AML-193 (cell line): ENCODE measurements at places on chromosomes 7 and 10.

DNA sequence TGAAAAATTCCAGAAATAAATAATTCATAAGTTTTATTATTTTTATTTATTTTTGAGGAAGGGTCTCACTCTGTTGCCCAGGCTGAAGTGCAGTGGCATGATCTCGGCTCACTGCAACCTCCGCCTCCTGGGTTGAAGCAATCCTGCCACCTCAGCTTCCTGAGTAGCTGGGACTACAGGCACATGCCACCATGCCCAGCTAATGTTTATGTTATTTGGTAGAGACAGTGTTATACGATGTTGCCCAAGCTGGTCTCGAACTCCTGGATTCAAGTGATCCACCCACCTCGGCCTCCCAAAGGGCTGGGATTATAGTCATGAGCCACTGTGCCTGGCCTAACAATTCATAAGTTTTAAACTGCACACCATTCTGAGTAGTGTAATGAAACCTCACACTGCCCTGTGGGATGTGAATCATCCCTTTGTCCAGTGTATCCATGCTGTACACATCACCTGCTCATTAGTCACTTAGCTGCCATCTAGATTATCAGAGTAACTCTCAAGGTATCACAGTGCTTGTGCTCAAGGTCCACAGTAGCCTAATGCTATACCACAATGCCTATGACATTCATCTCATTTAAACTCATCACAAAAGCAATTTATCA lies 17.9 kb downstream of the RTKN2 start:
- DNase-seq = no peak

DNA sequence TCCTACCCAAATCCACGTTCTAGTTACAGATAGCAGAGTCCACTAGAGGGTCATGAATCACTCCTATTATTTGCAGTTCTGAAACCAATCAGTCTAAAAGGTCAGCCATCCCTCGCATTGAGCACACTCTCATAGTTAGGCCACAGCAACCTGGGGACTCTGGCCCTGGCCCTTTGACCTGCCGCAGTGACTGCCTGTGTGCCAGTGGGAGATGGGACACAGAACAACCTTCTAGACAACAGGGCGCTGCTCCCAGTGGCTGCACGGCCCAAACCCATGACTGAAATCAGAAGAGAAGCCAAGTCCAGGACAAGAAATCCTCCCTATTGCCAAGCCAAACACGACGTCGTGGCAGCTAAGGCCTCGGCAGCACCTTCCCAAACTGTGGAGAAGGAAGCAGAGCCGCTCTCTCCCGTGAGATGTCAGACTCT lies 158.5 kb downstream of the HERPUD2 start:
- no peak for DNase-seq

DNA sequence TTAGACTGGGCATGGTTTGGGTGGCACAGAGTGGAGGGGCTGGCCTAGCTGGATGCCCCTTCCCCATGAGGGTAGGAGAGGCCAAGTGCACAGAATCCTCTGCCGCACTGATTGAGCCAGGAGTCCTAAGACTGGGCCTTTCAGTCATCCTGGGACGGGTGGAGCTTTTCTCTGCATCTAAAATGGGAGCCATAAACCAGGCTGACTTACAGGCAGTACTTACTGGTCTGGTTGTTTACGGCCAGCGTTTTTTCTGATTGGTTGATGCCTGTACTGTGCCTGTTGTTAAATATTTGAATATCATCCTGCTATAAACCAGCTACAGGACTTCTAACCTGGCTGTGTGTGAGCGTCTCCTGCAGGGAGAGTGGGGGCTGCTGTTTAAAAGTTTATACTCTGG lies 107.8 kb downstream of the CDH23 start:
- DNase-seq = no peak

DNA sequence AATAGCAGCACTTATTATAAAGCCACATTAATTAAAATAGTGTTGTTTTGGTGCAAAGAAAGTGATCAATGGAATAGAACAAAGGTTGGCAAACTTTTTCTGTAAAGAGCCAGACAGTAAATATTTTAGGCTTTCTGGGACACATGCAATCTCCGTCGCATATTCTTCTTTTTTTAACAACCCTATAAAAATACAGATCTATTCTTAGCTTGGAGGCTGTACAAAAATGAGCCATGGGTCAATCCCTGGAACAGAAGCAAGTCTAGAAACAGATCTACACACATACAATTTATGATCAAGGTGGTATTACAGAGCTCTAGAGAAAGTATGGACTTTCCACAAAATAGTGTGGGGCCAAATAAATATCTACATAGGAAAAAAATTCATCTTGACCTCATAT lies 71.8 kb downstream of the ARHGAP21 start:
- DNase-seq = no peak

- DNase-seq = no peak
These were observed 19.1 kb downstream of the BTRC start for GRCh38 chr10:101373063-101373462.

DNA sequence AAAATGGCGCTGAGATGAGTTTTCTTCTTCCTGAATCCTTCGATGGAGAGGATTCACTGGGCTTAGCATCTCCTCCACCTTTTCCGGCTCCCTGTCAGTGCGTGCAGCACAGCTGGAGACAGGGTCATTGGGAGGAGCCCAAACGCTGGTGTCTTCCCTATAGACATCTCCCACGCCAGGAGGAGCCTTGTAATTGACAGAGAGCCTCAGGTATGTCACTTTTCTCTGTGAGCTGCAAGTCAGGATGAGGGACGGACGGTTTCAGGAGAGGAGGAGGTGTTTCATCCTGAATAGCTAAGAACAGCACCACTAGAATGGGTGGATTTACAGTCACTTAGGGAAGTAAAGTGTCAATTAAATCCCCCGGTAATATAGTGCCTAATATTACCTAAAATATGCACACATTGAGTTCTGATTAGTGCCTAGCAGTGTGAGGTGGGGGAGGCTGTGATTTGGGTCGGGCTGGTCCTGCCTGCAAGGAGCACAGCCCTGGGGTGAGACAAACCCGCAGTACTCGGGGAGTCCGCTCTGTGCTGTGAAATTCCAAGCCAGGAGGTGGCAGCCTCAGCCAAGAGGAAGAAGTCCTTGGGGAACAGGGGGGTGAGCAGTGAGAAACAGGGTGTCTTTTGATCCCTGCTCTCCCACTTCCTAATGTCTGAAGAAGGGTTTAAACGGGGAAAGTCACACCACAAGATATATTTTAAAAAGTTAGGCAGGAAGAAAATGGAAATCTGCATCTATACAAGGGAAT lies 28.2 kb downstream of the IL15RA start:
- DNase-seq = peak; percentile 22

GRCh38 chr7:55044371-55044717 lies 25.5 kb downstream of the EGFR start:
- no peak for DNase-seq

GRCh38 chr7:116575853-116576252 lies 51.0 kb downstream of the CAV1 start:
- no peak for DNase-seq

GRCh38 chr10:77987671-77988255 lies 41.6 kb downstream of the POLR3A start:
- no peak for DNase-seq

DNA sequence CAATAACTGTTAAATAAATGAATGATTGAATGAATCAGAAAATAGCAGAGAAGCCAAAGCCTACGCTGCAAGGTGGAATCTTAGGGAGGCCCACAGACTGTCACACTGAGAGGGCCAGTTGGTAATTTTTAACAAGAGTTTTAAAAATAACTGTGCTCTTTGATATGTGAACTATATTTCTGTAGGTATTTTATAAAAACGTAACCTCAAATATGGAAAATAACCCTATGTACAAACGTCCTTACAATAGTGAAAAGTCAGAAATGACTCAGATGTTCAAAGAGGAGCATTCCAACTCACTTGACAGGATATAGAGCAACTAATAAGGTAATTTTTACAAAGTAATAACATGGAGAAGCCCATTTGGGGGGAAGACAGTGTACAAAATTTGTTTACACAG lies 18.9 kb upstream of the TMEM273 start:
- DNase-seq = no peak

GRCh38 chr7:133742709-133743538 lies 384.2 kb upstream of the LRGUK start:
- DNase-seq = peak; percentile 26

- DNase-seq = no peak
These were observed 43.2 kb upstream of the ATRNL1 start for GRCh38 chr10:115049960-115050359.

DNA sequence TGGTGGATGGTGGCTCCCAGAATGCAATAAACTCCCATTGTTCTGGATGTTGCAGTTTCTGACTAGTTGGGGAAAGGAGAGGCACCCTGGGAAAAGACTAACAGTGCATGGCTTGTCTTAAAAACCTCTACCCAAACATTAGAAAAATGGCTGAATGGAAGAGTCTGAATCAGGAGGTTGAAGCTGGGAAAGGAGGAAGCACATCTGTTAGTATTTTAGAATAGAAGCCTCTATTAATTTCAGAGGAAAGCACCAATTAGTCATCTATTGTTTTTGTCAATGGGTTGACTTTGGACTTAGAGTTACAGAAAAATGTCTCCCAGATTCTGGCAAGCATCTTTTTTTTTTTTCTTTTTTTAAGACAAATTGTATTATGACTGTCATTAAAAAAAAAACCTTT lies 56.1 kb upstream of the ELMO1 start:
- no peak for DNase-seq

DNA sequence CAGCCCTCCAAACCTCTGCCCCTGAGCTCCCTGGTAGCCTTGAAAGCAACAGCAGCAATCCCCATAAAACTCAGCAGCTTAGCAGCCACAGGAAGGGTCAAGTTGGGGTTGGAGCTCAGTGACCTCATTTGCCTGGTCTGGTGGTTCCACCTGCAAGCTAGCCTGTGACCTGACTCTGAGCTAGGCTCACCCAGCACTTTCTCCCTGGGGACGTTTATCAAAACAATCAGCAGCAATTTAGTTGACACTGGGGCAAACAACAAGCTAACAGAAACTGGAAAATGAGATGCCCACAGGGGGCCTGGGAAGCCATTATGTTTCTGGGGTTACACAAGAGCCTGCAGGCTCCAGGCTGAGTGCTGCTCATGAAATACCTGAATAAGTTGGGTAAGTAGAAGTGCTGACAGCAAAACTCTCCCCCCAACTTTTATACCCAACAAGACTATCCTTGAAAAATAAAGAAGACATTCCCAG lies 22.4 kb upstream of the CRYGN start:
- no peak for DNase-seq

DNA sequence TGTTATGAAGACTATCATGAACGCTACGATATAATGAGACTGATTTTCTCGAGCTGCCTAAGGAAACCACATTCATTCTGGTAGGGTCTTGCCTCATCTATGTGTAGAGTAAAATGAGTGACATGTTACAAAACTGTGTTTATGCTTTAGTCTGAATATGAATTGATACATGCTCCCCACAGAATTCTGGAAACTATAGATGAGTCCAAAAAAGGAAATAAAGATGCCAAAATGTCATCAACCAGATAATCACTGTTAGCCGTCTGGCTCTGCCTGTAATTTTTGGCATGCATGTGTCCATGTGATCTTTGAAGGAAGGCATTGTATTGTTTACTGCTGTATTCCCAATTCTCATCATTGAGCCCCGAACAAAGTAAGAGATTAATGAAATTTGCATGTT lies 42.6 kb upstream of the GPR37 start:
- DNase-seq = no peak

- no peak for DNase-seq
These were observed 498.9 kb downstream of the RPS24 start for GRCh38 chr10:78532480-78533042.

DNA sequence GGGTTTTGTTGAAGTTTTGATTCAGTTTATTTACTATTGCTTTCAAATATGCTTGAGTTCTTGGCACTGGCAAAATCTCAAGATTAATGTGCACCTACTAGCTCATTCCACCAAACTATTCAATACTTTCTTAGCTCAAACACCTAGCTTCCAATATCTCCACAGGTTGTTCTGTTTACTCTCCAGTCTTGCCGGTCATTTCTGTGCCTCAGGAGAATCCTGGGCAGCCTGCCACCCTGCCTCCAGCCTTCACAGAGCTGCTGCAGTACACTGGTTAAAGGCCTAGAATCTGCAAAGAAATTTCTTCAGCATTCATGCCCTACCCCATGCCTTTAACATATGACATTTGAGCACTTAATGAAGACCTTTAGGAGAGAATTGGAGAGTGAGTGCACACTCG lies 4.0 kb upstream of the TMEM106B start:
- DNase-seq = no peak

GRCh38 chr7:72038022-72038732 lies 374.0 kb downstream of the CALN1 start:
- no peak for DNase-seq
